Astrocyte (in vitro differentiated cells and primary cell): ENCODE measurements at places on chromosomes 6 and 20. TPM values are rescaled to one million over a fixed set of nuclear protein-coding genes. Genes with fewer than 3 reads are reported as not detected.

TTBK1 gene
- total RNA-seq, result 0.14 TPM in 1 of 2 replicates, not detected in the other

LINC00237 gene
- not detected in 2 replicates for total RNA-seq

ITCH gene
- 73.6 and 79.0 TPM in 2 replicates for total RNA-seq

GATA5 gene
- not detected in 2 replicates for total RNA-seq

BPIFA1 gene
- not detected in 2 replicates for total RNA-seq

PKIB gene
- 64.1 and 74.6 TPM in 2 replicates for total RNA-seq

GJA1 gene
- 433 and 443 TPM in 2 replicates for total RNA-seq

SLC35B3 gene
- 32.4 and 34.4 TPM in 2 replicates for total RNA-seq

HCK gene
- 0.34 and 0.53 TPM in 2 replicates for total RNA-seq

SS18L1 gene
- 13.2 and 16.3 TPM in 2 replicates for total RNA-seq

C6orf132 gene
- total RNA-seq, result 3.3 and 5.3 TPM in 2 replicates

ZBTB46 gene
- 12.9 and 13.9 TPM in 2 replicates for total RNA-seq

C20orf204 gene
- 0.75 and 0.99 TPM in 2 replicates for total RNA-seq

PTPRK gene
- 139 and 159 TPM in 2 replicates for total RNA-seq

PHF20 gene
- 32.6 and 40.1 TPM in 2 replicates for total RNA-seq

TFAP2B gene
- total RNA-seq, result not detected in 2 replicates

- H3K4me3 ChIP-seq, result no peak overlapping the region
- no peak for DNase-seq
- no peaks in the 10 kb centered on the region for H3K36me3 ChIP-seq
Measured at GRCh38 chr6:160253292-160253691, 5.3 kb downstream of the SLC22A2 start.

- DNase-seq, result no peak
- no peaks in the 10 kb centered on the region for H3K36me3 ChIP-seq
- H3K4me3 ChIP-seq, result no peak overlapping the region
- H3K27ac ChIP-seq, result no peak overlapping the region
Measured at GRCh38 chr6:84791233-84791632, 26.8 kb upstream of the TBX18 start.

DNA sequence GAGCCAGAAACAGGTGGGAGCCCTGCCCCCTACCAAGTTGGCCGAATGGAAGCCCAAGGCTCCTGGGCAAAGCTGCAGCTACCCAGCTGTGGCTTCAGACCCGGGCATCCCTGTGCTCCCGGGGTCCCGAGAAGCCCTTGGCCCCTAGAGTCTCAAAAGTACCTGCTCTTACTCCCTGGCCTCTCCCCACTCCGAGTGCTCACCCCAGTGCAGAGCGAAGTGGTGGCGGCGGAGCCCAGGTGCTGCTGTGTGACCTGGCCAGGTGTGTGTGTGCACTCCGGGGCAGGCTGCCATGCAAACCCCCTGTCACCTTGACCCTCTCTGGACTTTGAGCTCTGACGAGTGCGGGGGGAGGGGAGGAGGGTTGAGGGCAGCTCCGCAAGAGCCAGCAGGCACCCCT, 493.8 kb upstream of the MANEA start:
- H3K27me3 ChIP-seq, result no peaks in the 10 kb centered on the region
- H3K27ac ChIP-seq, result no peak overlapping the region
- no peaks in the 10 kb centered on the region for H3K36me3 ChIP-seq
- H3K4me1 ChIP-seq, result peaks cover 8% of the 10 kb centered on the region
- DNase-seq, result no peak
- H3K4me3 ChIP-seq, result no peak overlapping the region

- DNase-seq, result no peak
- H3K4me1 ChIP-seq, result peaks cover 5% of the 10 kb centered on the region
- no peak overlapping the region for H3K27ac ChIP-seq
- no peaks in the 10 kb centered on the region for H3K36me3 ChIP-seq
- H3K27me3 ChIP-seq, result peaks cover 4% of the 10 kb centered on the region
Measured at GRCh38 chr20:22371843-22372242, 212.5 kb downstream of the FOXA2 start.

- no peak overlapping the region for H3K4me3 ChIP-seq
- no peak overlapping the region for H3K27ac ChIP-seq
Measured at GRCh38 chr6:43250992-43251373, 7.7 kb downstream of the TTBK1 start.

DNA sequence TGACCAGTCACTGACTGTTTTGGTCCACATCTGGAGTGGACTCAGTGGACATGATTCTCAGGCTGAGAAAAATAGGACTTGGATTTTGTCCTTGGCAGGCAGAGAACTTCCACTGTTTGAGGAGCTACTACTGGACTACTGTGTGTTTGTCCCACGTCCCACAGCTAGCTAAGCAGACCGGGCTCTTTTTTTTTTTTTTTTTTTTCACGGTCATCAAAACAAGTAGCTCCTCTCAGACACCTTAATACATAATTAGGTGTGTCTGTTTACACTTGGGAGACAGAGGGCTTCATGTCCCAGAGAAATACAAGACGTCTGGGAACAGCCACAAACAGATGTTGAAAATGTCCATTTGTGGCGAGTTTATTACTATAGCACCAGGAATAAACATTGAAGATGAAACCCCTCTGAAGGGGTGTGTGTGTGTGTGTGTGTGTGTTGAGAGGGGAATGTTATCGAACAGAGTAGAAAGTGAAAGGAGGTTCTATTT, 155.0 kb upstream of the SUPT3H start:
- no peak overlapping the region for H3K4me3 ChIP-seq
- peaks cover 7% of the 10 kb centered on the region for H3K36me3 ChIP-seq
- H3K27ac ChIP-seq, result no peak overlapping the region
- peaks cover 6% of the 10 kb centered on the region for H3K4me1 ChIP-seq

DNA sequence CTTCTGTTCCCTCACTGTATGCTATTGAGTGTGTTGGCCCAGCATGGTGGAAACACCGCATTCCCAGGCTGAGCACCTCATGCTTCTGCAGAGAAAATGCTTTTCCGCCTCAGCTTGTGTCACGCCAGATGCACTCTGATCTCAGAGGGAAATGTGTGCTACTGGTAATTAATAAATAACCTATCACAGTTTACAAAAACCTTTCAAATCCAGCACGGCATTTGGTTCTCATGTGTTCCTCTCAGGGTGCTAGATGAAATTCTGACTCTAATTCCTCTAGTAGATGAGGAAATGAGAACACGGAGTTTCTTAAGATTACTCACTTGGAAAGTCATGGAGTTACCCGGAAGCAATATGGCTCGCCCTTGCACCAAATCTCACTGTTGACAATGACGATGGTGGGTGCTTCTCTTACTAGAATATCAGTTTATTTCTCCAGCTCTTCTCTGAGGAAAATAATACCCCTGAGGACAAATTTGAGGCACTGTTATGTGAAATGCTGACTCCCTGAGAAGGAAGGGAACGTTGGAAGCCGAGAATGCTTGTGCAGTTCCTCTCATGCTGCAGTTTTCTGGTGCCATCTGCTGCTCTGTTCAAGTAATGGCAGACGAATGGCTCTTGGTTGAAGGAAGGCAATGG, 116.6 kb downstream of the RNF144B start:
- H3K4me1 ChIP-seq, result peaks cover 8% of the 10 kb centered on the region
- no peaks in the 10 kb centered on the region for H3K27me3 ChIP-seq
- DNase-seq, result peak; percentile 59
- peak overlapping the region; percentile 43 for H3K4me3 ChIP-seq
- no peaks in the 10 kb centered on the region for H3K36me3 ChIP-seq

DNA sequence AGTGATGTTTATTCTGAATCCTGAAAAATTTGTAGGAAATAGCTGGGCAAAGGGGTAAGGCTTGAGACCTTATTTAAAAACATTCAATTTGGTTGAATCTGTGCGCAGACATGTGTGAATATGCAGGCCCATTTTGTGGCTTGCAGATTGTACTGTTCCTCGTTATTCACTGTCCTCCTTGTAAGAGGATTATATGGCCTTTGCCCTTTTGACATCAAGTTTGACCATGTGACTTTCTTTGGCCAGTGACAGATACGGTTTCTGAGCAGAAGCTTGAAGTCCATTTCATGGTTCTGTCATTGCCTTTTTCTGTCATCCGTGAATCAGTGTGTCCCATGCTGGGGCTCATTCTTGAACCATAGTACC, 13.4 kb downstream of the AFDN start:
- no peaks in the 10 kb centered on the region for H3K27me3 ChIP-seq
- no peaks in the 10 kb centered on the region for H3K4me1 ChIP-seq
- DNase-seq, result no peak

DNA sequence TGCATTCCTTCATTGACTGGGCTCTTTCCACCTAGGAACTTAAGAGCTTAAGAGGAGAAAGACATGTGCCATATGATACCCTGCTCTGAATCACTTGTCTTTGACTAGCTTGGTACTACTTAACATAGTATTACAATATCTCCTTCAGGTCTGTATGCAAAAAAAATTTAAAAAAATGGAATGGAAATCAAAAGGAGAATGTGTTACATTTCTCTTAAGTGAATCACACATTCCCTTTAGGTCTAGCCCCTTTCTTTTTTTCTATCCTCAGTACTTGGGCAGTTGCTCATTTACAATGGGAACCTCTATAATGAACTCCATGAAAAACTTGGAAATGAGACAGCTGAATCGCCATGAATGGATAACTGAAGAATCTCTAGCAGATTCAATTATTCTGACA, 53.8 kb downstream of the SLC35F1 start:
- no peaks in the 10 kb centered on the region for H3K27me3 ChIP-seq
- H3K36me3 ChIP-seq, result no peaks in the 10 kb centered on the region
- peak; percentile 19 for DNase-seq

GRCh38 chr6:16758163-16758975, 2.9 kb downstream of the ATXN1 start:
- peak overlapping the region; percentile 84 for H3K4me3 ChIP-seq
- peak; percentile 54 for DNase-seq
- H3K4me1 ChIP-seq, result peaks cover 28% of the 10 kb centered on the region
- H3K27ac ChIP-seq, result peak overlapping the region; percentile 21
- H3K36me3 ChIP-seq, result no peaks in the 10 kb centered on the region

DNA sequence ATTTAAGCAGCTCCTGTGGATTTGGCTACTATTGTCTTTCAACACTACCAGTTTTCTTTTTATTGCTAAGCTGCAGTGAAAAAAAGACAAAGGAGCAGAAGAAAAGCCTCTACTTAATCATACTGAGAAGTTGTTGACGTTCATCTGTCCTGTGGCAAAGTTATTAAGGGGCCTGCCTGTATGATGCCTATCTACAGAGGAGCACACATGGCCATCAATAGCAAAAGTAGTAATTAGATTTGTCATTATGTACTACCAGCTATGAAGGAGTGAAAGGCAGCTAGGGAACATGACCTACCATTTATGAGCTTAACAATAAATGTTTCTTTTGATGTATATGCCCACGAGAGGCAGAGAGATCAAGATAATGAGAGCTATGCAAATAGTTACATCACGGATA, 620.9 kb downstream of the PHF3 start:
- H3K36me3 ChIP-seq, result no peaks in the 10 kb centered on the region
- H3K27ac ChIP-seq, result no peak overlapping the region
- H3K4me1 ChIP-seq, result no peaks in the 10 kb centered on the region
- H3K27me3 ChIP-seq, result no peaks in the 10 kb centered on the region
- DNase-seq, result no peak
- no peak overlapping the region for H3K4me3 ChIP-seq

DNA sequence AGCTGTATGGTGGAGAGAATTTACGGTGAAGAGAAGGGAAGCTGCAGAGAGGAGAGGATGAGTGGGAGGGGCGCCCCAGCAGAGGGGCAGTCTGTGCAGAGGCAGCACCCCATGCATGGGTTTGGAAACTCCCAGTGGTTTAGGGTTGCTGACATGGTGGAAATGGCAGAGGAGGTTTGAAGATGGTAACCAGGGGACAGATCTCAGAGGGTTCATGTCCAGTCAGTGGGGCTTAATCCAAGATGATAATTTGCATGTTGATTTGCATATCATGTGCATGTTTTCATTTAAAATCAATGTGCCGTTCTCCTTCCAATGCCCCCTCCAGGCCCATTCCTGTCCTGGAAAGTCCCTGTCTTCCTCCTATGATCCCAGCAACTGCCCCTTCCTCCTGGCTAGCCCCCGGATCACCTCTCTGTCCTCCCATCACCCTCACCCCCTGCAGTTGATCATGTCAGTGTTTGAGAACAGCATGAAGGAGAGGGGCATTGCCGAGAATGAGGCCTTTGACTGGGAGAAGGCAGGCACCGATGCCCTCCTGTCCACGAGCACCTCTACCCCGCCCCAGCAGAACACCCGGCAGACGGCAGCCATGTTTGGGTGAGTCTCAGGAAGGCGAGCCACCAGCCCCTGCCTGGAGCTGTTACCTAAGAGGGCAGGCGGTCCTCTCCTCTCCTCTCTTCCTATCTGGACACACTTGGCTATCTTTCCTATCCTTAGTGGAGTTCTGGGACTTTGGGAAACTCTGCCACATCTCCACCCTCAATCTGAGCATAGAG, 14.3 kb downstream of the TTBK1 start:
- peaks cover 3% of the 10 kb centered on the region for H3K27me3 ChIP-seq
- no peak for DNase-seq
- H3K4me1 ChIP-seq, result no peaks in the 10 kb centered on the region
- no peak overlapping the region for H3K27ac ChIP-seq
- no peaks in the 10 kb centered on the region for H3K36me3 ChIP-seq

DNA sequence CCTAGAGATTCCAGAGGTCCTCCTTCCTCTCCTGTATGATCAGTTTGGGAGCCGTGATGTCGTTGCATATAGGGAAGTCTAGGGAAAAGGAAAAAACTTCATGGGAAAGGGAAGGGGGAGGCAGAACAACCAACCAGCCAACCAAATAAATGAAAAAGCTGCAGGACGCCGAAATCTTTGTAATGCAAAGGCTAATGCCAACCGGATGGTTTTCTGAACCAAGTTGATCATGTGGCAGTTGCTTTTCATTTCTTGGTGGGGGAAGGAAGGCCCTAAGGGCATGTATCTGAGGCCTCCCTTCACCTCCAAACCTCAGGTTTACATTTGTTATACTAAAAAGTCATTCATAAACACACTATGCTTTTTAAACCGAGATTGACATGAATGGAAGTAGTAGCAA, 167.2 kb downstream of the ARID1B start:
- H3K4me3 ChIP-seq, result no peak overlapping the region
- H3K27me3 ChIP-seq, result no peaks in the 10 kb centered on the region
- no peak for DNase-seq
- H3K4me1 ChIP-seq, result peaks cover 31% of the 10 kb centered on the region
- no peaks in the 10 kb centered on the region for H3K36me3 ChIP-seq
- H3K27ac ChIP-seq, result no peak overlapping the region

DNA sequence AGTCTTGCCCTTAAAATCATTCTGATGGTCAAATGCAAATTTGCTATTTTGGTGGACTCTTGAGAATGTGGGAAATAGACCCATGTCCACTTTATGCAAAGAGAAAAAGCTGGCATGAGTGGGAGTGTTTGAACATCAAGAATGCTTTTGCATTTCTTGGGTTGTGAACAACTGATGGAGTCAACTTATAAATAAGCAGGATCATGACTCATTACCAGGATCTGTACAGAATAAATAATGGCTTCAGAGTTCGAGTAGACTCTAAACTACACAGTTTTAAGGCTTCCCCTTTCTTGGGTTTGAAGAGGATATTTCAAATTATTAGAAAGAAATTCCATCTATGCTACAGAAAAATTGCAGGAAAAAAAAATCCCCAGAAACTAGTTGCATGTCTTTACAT, 195.5 kb downstream of the EYA4 start:
- peak; percentile 9 for DNase-seq
- no peak overlapping the region for H3K4me3 ChIP-seq
- no peaks in the 10 kb centered on the region for H3K4me1 ChIP-seq

DNA sequence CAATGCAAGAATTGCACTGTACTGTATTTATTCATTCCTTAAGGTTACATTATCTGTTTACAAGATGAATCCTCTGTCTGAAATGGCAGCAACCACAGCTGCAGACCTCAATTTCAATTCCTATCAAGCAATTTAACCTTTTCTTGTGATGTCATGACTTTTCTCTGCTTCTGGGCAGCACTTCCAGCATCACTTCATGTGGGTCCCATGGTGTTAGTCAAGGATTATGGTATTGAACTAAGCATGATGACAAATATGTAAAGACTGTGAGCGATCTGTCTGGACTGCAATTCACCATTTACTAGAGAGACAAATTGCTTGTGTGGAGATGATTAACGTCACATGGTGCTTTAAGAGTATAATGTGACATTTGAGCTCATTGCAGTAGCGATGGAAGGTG, 90.5 kb upstream of the CCN2 start:
- H3K27me3 ChIP-seq, result no peaks in the 10 kb centered on the region
- no peaks in the 10 kb centered on the region for H3K4me1 ChIP-seq
- no peak overlapping the region for H3K4me3 ChIP-seq
- no peaks in the 10 kb centered on the region for H3K36me3 ChIP-seq
- DNase-seq, result peak; percentile 56
